ENCODE measurements at places on chromosomes 1 and 21. TPM values are rescaled to one million over a fixed set of nuclear protein-coding genes. Genes with fewer than 3 reads are reported as not detected.

The SLC6A9 gene
- 20.0 TPM for total RNA-seq

GRCh38 chr1:201736707-201737320 lies 92.1 kb upstream of the IPO9 start:
- DNase-seq, result no peak

GRCh38 chr1:154998818-154999570 lies 3.6 kb upstream of the ZBTB7B start:
- DNase-seq, result peak; percentile 94

The TMEM201 gene
- total RNA-seq, result 24.5 TPM

- no peak for DNase-seq
Measured at GRCh38 chr1:227215863-227216510, 102.3 kb downstream of the CDC42BPA start.

DNA sequence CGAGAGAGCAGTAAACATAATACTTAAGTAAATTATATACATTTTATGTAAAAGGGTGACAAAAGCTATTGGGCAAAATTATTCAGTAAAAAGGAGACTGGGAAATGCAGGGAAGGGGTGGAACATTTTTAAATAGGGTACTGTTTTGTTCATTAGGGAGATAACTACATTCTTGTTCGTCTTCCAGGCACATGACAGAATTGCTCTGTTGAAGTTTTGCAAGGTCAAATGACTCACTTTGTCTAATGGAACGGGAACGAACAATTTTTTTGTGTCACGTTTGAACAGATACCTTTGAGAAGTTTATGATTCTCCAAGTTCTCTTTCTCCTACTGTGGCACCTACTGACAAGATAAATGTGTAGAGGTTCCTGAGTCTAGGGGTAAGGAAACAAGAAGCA lies 382.3 kb upstream of the ZRANB2 start:
- DNase-seq, result no peak

- DNase-seq, result no peak
Measured at GRCh38 chr1:68918563-68918962, 421.7 kb upstream of the DEPDC1 start.

The TNFSF18 gene
- total RNA-seq, result not detected

The LCE1D gene
- total RNA-seq, result not detected

The ASCL5 gene
- total RNA-seq, result 0.54 TPM

DNA sequence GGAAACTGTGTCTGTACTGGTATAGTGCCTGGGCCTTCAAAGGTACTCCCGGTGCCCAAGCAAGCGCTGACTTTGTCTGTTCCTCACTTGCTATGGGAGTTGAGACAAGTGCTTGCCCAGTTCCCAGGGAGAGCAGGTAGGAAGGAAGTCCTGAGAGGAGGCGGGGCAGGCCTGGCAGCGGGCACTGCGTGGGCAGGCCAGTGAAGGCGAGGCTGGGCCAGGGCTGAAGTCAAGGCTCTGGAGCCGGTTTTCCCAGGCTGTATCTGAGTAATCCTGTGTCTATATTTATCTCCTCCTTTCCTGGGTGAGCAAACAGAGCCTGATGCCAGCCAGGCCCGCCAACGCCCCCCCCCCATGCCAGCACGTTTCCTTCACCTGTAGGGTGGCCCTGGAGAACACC lies 15.9 kb upstream of the EDN2 start:
- no peak for DNase-seq

- DNase-seq, result no peak
Measured at GRCh38 chr1:68204977-68205630, 27.2 kb downstream of the WLS start.

DNA sequence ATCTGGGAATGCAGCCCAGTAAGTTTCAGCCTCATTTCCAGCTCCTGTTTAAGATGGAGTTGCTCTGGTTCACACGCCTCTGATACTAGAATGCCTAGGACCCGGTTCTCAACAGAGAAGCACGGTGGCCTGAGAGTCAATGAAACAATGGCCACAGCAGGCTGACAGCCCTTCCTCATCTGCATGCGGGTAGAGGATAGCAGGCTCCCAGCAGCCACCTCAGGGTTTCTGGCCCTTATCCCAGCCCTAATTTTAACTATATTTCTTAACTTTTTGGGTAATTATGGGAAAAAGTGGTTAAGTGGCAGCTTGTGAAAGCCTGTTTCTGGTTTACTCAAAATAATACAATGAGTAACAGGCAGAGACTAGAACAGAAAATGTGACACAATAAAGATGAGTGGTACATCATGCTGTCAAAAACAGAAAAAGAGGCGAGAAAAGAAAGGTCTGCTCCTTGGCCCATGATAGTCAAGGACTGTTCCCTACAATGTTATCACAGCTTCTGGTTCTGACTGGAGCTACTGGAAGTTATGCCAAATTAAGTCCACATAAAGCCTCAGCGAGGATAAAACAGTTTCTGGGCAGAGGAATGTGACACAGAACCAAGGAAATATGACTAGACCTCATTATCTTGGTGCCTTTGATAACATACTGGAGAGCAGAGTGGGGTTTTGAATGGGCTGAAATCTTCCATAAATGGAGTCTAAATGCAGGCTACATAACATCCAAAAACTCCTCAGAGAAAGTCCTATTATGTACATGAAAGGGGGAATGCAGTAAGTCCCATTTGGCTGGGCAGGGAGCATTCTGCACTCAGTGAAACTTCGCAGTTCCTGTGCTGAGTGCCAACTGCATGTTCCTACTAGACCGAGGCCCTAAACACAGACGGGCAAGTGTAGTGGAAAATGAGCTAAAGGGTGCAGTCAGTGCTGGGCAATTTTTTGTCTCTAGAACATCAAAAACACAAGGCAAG lies 92.1 kb downstream of the NIBAN1 start:
- peak; percentile 27 for DNase-seq

- DNase-seq, result peak; percentile 76
Measured at GRCh38 chr21:22791986-22792560, 1793.9 kb downstream of the NCAM2 start.

DNA sequence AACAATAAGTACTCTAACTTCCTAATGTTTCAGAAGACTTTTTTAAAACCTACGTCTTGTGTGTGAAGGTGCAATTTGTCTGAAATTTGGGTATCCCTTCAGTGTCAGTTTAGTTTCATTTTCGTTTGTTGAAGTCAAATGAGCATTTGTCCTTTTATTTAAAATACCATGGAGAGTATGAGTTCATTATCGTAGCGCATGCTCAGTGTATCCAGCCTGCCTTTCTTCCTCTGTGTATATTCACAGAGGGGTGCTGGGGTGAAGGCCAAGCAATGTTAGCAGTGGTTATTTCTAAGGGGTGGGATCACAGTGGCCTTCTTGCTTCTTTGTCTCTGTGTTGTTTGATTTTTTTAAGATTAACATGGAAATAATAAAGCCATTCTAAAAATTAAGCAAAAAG lies 43.2 kb downstream of the CNN3 start:
- no peak for DNase-seq

The SERTAD4 gene
- total RNA-seq, result 1.6 TPM

GRCh38 chr1:89980605-89981004 lies 14.3 kb upstream of the ZNF326 start:
- DNase-seq, result peak; percentile 50

DNA sequence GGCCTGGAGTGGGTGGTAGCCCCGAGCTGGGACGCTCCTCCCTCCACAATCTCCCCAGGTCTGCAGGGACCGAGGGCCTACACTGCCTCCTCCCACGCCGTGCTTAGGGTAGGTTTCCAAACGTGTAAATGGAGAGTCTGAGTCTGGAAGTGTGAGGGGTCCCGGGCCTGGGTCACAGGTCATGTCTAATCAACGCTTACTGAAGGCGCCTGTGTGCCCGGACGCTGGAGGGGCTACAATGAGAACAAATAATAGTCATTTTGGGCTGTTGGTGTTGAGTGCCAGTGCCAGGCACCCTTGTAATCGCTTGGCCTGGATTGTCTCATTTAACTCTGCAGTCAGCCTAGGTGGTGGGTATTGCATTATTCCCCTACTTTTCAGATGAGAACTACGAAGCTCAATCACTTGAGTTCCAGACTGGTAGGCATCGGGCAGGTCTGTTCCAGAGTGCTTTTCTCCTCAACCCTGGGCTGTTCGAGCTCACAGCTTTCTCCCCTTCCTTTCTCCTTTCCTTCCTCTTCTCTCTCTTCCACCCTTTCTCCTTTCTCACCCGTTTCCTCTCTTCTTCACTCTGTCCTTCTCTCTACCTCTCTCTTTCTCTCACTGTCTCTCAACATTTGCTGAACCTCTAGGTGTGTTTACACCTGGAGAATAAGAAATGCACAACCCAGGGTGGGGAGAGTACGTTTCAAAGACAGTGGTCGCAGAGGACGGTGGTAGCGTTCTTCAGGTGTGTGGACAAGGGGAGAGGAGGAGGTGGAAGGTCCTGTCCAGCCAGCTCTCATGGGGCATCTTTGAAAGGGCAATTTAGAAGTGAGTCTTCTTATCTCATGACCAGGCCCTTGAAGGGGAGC lies 883 bp downstream of the SLC66A1 start:
- DNase-seq, result no peak

- DNase-seq, result no peak
Measured at GRCh38 chr1:40919475-40920011, 57.4 kb upstream of the CITED4 start.

- DNase-seq, result peak; percentile 92
Measured at GRCh38 chr1:56550138-56550858, 29.1 kb downstream of the PLPP3 start.

DNA sequence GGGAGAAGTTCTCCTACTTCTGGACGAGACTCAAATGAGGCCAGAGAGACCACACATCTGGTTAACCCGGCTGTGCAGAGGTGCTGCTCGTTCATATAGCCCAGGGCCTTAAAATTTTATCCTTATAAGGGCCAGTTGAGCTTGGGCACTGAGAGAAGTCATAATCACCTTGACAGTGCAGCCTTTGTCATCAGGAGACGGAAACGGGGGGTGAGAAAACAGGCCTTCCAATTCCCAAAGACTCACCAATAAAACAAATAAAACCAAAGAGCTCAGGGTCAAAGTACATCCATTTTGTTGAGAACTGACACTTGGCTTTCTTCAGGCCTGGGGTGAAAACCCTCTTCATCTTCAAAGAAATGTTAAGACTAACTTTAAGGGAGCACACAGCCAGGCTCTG lies 167.1 kb downstream of the TGFBR3 start:
- no peak for DNase-seq

The YOD1 gene
- 19.7 TPM for total RNA-seq

The TRMT1L gene
- 30.0 TPM for total RNA-seq

GRCh38 chr21:46639489-46640386 lies 4.3 kb downstream of the PRMT2 start:
- DNase-seq, result peak; percentile 33

DNA sequence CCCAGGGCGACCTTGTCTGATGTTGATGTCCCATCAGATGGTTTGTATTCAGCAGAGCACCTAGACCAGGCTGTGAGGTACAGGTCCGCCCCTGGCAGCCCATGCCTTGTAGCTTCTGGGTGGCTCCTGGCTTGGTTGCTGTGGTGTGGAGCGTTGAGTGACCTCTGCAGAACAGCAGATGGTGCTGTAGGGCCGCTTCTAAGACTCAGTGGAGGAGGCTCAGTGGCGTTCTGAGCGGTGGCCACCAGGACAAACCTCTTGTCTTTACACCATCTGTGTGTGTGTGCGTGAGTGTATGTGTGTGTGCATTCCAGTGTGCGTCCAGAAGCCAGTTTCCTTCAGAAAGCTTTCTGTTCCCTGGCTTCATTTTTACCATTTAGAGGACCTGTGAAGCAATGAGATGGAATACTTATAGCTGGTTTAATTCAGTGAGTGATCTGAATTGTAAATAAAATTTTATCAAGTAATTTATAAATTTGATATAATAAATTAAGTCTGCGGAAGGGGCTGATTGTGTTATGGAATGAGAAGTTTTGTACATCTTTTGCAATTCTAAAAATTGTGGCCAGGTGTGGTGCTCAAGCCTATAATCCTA lies 66.1 kb downstream of the ADARB1 start:
- peak; percentile 94 for DNase-seq

The TTC3 gene
- 48.6 TPM for total RNA-seq

GRCh38 chr1:247415423-247416361 lies at the start of gene NLRP3:
TSS of gene NLRP3 (plus strand) at chr1:247416173. CDS start at chr1:247418801, 2,628 bp downstream.
- peak; percentile 20 for DNase-seq

- no peak for DNase-seq
Measured at GRCh38 chr1:217433664-217434063, 197.2 kb downstream of the GPATCH2 start.

The RCSD1 gene
- total RNA-seq, result 0.73 TPM

The CASQ1 gene
- 2.8 TPM for total RNA-seq

DNA sequence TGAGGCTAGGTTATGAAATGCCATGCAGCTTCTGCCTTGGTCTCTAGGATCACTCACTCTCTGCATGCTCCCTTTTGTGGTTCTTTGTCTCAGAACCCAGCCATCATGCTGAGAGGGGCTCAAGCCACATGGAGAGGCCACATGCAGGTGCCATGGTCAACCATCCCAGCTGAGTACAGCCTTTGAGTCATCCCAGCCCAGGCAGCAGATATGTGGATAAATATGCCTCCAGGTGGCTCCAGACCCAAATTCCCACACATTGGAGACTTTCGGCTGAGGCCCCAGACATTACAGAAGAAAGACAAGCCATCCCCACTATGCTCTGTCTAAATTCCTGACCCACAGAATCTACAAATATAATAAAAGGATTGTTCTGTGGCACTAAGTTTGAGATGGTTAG lies 102.0 kb downstream of the LHX9 start:
- no peak for DNase-seq

DNA sequence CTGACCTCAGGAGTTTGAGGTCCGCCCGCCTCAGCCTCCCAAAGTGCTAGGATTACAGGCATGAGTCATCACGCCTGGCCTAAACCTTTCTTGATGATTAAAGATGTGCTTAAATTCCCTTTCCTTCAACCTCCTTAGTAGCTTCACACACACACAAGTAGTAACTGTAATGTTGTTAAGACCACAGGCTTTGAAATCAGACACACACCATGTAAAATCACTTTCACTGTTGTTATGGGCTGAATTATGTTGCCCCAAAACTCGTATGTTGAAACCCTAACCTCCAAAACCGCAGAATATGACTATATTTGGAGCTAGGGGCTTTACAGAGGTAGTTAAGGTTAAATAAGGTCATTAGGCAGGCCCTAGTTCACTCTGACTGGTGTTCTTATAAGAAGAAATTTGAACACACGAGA lies 180.2 kb downstream of the NR5A2 start:
- no peak for DNase-seq

DNA sequence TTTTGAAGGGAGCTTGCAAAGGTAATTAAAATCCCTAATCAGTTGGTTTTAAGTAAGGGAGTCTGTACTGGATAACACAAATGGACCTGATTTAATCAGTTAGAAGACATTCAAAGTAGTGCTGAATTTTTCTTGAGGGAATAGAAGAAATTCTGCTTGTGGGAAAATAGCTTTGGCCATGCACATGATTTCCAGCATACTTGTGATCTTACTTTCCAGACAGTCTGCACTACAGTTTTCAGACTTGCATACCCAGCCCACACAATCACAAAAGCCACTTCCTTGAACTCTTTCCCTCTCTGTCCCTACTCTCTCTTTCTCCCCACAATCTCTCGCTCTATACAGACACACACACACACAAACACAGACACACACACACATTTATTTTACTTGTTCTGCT lies 852.1 kb downstream of the PLA2G4A start:
- DNase-seq, result no peak

Data from GM23338 (cell line).